Neural crest cell (in vitro differentiated cells): ENCODE measurements at places on chromosomes 5 and 9.

DNA sequence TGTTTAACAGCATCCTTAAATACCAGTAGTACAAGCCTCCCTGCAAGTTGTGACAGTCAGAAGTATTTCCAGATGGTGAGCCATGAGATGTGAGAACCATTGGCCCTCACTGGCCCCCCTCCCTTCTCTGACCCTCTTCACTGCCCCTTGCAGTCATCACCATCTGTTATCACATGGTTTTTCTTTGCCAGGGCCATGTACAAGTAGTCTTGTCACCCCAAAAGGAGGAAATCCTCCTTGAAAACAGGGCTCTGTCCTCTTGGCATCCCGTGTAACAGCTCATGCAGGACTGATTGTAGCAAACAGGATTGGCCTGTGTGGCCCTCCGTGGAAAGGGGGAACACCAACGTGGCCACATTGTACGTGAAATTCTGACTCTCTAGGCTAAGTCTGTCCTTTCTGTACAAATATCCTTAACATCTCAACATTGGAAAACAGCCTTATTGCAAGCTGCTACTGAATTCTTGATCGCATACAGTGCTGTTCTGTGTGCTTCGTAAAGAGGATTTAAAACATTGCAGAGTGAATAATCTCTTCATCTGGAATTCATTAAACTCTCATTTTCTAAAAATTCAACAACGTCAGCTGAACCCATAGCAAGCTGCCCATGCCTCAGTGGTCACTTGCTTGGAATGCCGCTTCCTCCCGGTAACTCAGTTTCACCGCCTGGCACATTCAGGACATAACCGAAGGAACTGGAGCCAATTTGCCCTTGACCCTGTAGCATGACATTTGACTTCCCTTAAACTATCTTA lies 171.7 kb downstream of the ATPSCKMT start:
- no peak for DNase-seq
- no peak overlapping the region for H3K27ac ChIP-seq
- H3K36me3 ChIP-seq = no peaks in the 10 kb centered on the region
- H3K4me1 ChIP-seq = no peaks in the 10 kb centered on the region

DNA sequence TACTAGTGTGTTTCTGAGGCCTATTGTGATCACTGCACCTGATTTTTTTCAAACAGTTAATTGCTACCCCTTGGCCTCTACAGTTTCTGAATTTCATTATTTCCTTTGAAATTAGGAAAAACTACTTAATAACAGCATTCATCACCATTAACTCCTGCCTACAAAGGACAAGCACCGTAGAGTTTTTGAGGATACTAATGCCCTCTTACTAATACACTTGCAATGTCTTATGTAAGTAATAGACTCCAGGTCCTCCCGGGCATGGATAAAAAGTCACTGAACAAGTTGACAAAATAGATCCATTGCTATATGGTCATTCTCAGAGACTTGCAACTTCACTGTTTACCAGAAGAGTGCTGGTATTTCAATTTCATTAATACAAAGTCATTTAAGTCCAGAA lies 1172.5 kb downstream of the CDH12 start:
- no peaks in the 10 kb centered on the region for H3K27me3 ChIP-seq
- H3K27ac ChIP-seq = no peak overlapping the region
- H3K36me3 ChIP-seq = no peaks in the 10 kb centered on the region
- no peak overlapping the region for H3K4me3 ChIP-seq

DNA sequence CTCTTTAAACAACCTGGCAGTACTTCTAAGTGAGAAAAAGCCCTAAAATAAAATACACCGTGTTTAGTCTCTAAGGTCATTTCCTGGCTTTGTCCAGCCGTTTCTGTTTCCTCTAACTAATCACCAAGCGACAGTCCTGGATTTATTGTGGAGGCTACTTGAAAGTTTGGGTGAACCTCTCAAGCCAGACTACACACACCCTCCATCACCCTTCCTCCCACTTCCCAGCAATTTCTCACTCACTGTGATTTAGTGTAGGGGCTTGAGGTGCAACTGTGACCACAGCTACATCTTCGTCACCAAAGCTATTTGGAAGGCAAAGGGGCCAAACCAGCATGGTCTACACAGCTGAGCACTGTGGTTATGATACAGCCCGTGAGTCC lies 240.0 kb upstream of the SLC24A2 start:
- no peak overlapping the region for H3K4me3 ChIP-seq
- DNase-seq = no peak
- no peak overlapping the region for H3K27ac ChIP-seq
- no peaks in the 10 kb centered on the region for H3K27me3 ChIP-seq

- peak overlapping the region; percentile 50 for H3K27ac ChIP-seq
- H3K4me1 ChIP-seq = peaks cover 17% of the 10 kb centered on the region
- DNase-seq = no peak
- no peaks in the 10 kb centered on the region for H3K36me3 ChIP-seq
- H3K27me3 ChIP-seq = no peaks in the 10 kb centered on the region
- no peak overlapping the region for H3K4me3 ChIP-seq
Measured at GRCh38 chr5:3740546-3741373, 145.1 kb downstream of the IRX1 start.

DNA sequence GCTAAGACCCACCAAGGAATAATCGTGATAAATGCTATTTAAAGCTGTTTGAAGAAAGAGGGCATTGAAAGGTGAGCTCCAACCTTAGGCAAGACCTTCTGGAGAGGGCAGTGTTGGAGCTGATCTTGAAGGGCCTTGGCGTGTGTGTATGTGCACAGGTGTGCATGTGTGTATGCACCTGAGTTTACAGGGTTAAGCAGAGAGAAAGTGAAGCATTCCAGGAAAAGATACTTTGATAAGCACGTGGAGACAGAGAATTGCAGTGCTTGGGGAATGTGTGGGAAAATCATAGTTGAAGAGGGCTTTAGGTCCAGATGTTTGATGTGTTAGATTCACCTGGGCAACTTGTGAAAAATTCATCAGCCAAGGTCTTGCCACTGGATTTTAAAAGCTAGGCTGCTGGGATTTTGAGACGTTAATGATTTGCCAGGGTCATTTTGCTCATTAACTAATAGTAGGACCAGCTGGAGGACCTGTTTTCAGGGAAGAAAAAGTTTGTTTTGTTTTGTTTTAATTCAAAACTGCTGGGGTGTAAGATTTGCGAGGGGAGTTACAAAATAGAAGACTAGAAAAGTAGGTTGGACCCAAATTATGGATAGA lies 78.3 kb upstream of the ANKRD55 start:
- H3K36me3 ChIP-seq = peaks cover 6% of the 10 kb centered on the region
- no peak overlapping the region for H3K4me3 ChIP-seq
- no peak for DNase-seq
- H3K4me1 ChIP-seq = peaks cover 3% of the 10 kb centered on the region
- H3K27ac ChIP-seq = no peak overlapping the region
- H3K27me3 ChIP-seq = no peaks in the 10 kb centered on the region

GRCh38 chr5:143619040-143619439 lies 192.9 kb upstream of the HMHB1 start:
- no peaks in the 10 kb centered on the region for H3K36me3 ChIP-seq
- no peak for DNase-seq
- H3K4me3 ChIP-seq = no peak overlapping the region
- H3K27me3 ChIP-seq = no peaks in the 10 kb centered on the region

DNA sequence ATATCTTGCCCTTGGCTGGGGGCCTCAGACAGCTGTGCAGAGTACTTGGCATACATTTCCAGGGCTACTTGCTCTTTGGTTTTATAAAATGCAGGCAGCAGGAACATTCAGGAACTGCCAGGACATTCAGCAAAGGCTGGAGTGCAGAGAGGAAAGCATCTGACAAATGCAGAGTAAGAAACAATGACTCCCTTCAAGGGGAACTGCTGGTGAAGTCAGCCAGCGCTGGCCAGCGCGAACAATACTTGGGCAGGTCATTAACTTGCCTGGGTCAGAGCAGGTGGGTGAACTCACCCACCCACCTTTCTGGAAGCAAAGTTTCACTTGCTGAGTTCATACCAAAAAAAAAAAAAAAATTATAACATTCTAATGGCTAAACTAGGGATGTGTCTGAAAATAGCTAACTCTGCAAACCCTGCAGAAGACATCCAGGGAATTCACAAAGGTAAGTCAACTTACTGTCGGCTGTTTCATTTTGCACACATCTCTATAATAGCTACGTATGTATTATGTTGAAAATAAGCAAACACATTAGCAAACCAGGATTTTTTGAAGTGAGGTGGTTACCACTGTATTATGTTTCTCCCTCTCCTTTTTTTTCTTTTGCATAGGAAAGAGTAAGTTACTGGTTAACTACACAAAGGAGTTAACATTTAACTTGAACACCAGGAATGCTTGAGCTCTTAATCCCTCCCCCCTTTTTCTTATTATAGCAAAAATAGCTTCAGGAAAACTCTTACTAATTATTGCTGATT lies 152.2 kb downstream of the GLIS3 start:
- no peak overlapping the region for H3K4me3 ChIP-seq
- H3K27me3 ChIP-seq = peaks cover 5% of the 10 kb centered on the region
- H3K27ac ChIP-seq = no peak overlapping the region
- no peaks in the 10 kb centered on the region for H3K36me3 ChIP-seq
- peaks cover 42% of the 10 kb centered on the region for H3K4me1 ChIP-seq
